Glutamatergic neuron (in vitro differentiated cells): ENCODE measurements at places on chromosomes 2 and 18.

- DNase-seq, result no peak
These were observed 58.6 kb upstream of the MTIF2 start for GRCh38 chr2:55327470-55328230.

DNA sequence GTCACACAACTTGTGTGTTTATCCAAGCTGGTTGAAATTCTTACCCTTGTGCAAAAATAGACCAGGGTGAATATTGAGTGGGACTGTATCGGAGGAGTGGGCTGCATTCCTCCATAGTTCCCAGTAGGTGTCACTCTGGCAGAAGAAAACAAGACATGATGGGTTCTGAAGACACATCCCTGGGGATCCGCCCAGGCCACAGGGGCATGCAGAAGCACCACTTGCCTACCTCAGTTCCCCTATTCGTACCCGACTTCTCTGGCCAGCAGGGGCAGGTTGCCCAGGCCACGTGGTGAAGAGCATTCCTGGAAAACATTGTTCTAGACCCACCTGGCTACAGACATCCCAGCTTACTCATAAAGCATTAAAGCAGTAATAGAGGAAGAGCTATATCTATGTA lies 168.2 kb downstream of the FAM210A start:
- DNase-seq, result peak; percentile 46

DNA sequence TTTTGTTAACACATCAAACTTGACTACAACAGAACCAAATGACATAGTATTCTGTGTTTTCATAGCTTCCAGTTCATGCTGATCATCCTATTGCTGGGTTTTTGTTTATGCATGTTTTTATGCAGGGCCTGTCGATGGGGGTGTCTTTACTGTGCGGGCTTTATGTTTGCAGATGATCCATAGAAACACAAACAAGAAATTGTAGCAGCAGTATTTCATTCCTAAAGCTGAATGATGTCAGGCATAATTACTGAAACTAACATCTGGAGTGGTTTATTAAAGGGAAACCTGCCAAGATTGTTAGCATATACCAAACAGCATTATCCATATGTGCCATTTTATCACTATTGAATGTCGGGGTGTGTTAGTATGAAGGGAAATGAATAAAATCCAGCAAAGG lies 129.7 kb downstream of the PTPRM start:
- DNase-seq, result no peak

DNA sequence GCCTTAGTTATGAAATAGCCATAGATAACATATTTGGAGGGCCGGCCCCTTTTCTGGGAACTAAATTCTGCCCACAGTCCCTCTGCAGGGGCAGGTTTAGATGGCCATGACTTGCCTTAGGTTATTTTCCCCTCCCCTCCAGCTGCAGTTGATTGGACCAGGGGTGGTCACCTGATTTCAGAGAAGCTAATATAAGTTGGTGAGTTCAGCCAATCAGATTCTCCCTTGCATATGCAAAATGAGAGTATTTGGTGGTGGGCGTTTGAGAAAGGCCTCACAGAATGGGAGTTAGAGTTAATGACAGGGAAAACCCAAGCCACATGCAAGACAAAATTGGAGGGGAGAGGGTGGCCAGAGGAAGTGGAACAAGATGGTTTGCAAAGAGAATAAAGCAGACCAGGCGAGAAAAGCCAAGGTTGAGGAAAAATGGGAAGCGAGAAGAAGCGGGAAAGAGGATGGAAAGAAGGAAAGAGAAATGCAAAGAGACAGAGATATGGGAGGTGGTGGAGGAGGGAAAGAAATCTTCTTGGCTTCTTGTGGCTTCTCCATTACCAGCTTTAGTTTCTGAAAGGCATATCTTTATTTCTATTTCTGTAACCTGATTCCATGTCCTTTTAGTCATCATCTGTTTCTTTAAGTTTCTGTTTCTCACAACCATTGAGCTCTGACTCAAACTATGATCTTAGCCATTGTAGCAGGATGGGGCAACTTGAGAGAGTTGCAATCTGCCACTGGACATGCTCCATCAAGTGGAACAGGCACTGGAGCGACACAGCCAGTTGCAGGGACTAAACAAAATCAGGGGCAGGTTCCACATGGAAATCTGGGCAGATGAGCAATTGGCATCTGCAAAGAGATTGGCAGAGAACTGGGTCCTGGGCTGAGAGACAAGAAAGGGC lies 108.1 kb upstream of the SIX3 start:
- DNase-seq, result no peak

DNA sequence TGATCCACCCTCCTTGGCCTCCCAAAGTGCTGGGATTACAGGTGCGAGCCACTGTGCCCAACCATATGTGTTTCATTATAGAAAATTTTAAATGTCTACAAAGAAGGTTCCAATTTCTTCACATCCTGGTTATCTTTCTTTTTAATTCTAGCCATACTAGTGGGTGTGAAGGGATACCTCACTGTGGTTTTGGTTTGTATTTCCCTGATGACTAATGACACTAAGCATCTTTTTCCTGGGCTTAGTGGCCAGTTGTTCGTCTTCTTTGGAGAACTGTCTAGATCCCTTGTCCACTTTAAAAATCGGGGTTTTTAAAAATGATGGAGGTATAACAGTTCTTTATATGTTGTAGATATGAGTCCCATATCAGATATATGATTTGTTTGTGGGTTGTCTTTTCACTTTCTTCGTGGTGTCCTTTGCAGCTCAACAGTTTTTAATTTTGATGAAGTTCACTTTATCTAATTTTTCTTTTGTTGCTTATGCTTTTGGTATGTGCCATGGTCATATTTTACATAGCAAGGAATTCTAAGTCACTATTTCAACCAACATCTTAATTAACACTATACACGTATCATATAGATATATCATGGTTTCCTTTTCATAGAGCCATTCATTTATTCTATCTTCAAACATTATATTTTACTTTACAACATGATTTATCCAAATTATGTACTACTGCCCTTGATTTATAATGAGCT lies 135.0 kb upstream of the RIOK3 start:
- no peak for DNase-seq

DNA sequence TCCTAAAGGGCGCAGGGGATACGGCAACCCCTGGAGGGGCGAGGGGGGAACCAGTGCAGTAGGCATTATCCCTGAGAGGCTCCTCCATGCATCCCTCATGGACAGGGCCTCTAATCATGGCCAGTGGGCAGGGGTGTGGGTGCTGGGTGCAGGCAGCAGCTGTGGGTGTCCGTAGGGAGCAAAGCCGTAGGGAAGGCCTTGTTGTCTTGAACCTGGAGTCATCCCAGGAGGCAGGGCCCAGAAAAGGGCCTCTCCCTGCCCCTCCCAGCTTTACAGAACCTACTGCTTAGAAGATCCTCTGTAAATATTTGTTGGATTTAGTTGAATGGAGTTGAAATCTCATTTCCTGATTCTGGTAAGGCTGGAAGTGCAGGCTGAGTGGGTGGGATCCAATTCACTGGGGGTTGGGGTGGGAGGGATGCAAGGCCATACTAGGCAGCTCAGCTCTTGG lies 207.0 kb upstream of the HAAO start:
- DNase-seq, result no peak

GRCh38 chr2:127106457-127106990 lies 430 bp downstream of the BIN1 start:
- peak; percentile 56 for DNase-seq

DNA sequence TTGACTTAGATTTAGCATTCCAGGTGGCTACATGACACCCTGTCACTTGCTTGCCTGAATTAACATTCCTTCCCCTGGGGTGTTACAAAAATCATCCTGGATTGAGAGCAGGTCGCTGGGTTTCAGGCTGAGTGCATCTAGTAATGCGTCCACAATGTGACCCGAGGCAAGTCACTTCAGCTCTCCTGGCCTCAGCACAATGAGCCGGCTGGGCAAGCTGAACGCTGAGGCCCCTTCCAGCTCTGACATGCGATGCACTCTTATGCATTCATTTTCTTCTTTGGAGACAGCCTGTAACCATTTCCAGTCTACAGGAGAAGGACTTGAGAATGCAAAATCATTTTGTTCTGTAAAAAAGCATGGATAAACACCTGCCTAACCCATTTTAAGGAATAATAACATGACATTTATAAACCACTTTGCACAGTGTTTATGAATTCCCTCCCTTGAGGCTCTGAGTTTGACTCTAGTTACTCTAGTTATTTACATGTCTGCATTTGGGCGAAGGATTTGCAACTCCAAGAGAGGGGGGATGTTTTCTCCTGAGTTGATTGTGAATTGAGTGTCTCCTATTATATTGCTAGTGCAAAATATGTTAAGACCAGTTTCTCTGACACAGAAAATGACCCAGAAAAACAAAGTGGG lies 63.0 kb upstream of the CPO start:
- peak; percentile 43 for DNase-seq

DNA sequence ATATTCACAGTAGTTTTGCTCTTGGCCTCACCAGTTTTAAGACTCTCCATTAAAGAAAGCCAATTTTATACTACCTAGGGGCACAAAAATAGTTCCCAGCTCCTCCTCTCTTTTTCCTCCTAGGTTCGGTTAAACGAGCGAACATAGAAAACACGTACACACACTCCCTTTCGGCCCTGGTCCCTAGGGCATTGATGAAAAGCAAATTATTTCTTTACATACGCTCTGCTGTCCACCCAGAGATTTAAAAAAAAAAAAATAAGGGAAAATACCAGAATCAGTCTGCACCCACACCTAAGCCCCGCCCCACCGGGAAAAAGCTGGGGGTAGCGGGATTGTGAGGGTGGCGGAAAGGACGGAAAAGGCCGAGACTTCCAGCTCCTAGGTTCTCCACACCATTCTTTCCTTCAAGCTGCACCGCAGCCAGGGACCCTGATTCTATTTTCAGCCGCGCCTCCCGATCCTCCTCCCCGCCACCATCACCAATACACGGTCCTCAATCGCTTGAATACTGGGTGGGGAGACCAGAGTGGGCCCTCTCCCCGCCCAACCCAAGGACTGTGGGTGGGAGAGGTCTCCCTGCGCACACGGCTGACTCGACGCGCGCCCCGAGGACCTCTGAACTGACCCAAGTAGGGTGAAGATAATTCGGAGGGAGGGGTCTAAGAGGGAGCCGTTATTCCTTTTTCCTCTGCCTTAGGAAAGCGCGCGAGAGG lies 769 bp downstream of the ATF2 start:
- peak; percentile 70 for DNase-seq

DNA sequence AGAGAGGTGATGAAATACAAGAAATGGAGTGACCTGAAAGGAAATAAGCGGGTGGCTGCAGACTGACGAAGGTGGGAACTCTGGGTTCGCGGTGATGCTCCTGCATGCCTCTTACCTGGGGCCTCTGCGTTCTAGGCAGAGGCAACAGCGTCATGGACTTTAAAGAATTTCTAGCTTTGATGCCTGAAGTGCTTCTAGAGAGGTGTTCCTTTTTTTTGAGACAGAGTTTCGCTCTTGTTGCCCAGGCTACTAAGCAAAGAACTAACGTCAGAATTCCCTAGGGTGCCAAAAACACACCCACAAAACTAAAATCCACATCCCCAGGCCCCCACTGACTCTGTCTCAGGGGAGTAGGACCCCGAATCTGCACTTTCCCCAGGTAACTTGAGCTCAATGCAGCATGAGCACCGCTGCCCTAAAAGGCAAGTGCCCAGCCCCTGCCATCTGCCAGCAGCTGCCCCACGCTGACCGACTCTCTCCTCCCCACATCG lies 110.5 kb upstream of the ID2 start:
- no peak for DNase-seq

GRCh38 chr2:199883474-199884212 lies 27.4 kb upstream of the C2orf69 start:
- no peak for DNase-seq
